ENCODE measurements at places on chromosomes 3 and 15. TPM values are rescaled to one million over a fixed set of nuclear protein-coding genes. Genes with fewer than 3 reads are reported as not detected.

- DNase-seq: no peak
Observed at GRCh38 chr3:146912241-146913015, 307.3 kb upstream of the PLSCR5 start.

- no peak for DNase-seq
Observed at GRCh38 chr3:164852866-164853265, 225.4 kb downstream of the SI start.

DNA sequence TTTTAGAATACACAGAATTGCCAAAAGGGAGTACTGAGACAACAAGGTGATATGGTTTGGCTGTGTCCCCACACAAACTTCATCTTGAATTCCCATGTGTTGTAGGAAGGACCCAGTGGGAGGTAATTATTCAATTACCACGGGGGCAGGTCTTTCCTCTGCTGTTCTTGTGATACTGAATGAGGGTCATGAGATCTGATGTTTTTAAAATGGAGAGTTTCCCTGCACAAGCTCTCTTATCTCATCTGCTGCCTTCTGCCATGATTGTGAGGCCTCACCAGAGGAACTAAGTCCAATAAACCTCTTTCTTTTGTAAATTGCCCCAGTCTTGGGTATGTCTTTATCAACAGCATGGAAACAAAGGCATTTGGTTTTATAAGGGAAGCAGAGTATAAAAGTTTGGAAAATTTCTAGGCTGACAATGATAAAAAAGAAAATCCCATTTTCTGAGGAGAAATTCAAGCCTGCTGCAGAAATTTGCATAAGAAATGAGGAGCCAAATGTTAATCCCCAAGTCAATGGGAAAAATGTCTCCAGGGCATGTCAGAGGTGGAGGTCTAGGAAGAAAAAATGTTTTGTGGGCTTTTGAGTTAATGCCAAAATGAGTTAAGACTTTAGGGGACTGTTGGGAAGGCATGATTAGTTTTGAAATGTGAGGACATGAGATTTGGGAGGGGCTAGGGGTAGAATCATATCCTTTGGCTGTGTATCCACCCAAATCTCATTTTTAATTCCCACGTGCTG lies 130.5 kb upstream of the THRB start:
- DNase-seq: no peak

- no peak for DNase-seq
Observed at GRCh38 chr15:64841060-64841343, 713 bp upstream of the PLEKHO2 start.

DNA sequence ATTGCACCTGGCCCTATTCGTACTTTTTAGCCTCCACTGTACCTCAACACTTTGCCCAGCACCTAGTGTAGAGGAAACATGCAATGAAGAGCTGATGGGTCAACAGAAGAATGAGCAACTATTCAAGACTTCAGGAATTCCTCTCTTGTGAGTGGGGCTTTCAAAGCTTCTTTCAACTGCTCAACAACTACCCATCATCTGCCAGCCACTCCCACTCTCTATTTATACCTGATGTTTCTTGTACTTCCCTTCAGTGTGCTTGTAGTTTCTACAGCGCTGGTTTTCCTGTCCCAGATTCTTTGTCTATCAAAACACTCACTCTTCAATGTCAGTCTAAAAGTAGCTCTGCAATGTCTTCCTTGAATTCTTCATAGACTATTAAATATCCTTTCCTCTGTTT lies 168.3 kb upstream of the LPP start:
- no peak for DNase-seq

- DNase-seq: no peak
Observed at GRCh38 chr3:157491136-157491535, 12.1 kb downstream of the VEPH1 start.

GRCh38 chr3:46671541-46672348 lies 21.7 kb downstream of the ALS2CL start:
- no peak for DNase-seq

DNA sequence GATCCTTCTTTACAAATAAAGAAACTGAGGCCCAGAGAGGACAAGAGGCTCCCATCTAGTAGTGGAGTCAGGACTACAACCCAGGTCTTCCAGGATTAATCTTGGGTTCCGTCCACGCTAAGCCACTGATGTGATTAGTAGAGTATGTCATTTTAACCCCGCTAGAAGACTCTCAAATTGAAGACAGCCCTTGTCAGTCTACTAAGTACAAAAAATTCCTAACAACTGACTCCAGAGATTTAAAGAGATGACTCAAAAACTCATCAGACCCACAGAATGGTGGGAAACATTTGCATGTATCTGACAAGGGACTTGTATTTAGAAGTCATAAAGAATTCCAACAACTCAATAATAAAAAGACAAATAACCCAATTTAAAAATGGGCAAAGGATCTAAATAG lies 145.3 kb downstream of the CNTN3 start:
- DNase-seq: no peak

GRCh38 chr15:35827141-35827540 lies 281.2 kb upstream of the DPH6 start:
- no peak for DNase-seq

DNA sequence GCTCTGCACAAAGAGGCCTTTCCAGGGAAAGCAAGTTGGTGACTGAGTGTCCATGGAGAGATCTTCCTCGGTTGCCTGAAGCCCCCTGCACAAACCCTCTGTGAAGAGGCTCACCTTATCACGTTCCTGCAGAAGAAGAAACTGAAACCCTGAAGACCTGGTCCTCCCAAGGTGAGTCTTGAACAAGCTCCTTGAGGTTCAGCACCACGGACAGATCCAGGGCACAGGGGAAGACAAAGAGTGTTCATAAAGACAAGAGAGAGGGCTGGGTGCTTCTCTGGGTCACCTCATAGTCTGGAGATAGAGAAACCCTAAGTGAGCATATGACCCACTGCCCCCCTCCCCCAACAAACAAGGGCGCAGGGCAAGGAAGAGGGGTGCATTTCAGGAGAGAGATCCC lies 21.7 kb upstream of the TBC1D21 start:
- no peak for DNase-seq

DNA sequence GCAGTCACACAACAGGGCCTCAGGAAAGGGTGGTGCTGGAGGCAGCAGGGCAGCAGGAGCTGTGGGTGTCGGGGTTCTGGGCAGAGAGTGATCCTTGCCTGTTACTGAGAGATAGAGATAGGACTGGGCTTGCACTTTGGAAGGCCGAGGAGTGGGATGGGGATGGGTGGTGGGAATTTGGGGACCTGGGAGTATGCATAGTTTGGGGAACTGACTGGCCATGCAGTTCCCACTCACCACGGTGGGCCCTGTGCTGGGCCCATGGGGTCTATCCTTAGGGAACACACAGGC lies 192.5 kb upstream of the LINGO1 start:
- no peak for DNase-seq

The ZNF619 gene
- total RNA-seq: 1.7 TPM

The LINGO1 gene
- 9.4 TPM for total RNA-seq

The EXOG gene
- 36.6 TPM for total RNA-seq

The ADGRG7 gene
- total RNA-seq: not detected

The ATP10A gene
- total RNA-seq: 3.2 TPM

The CORO2B gene
- 6.0 TPM for total RNA-seq

The NOX5 gene
- 0.19 TPM for total RNA-seq

The CLSTN2 gene
- 13.6 TPM for total RNA-seq

The GOLGA8S gene
- 0.33 TPM for total RNA-seq

The ITIH4 gene
- not detected for total RNA-seq

The ISG20 gene
- 11.1 TPM for total RNA-seq

The LRTM1 gene
- not detected for total RNA-seq

The NME9 gene
- total RNA-seq: not detected

All from right atrium auricular region (tissue), 2 donors.